Activated CD8-positive, alpha-beta T cell treated with anti-CD3 and anti-CD28 coated beads, Interleukin-2, amount 10 ng/mL, durations not matched to agents 7 days and 5 days (primary cell): ENCODE measurements at places on chromosomes 2 and 18. TPM values are rescaled to one million over a fixed set of nuclear protein-coding genes. Genes with fewer than 3 reads are reported as not detected.

- DNase-seq: no peak
Measured at GRCh38 chr2:186485576-186485870, 537 bp upstream of the ZC3H15 start.

GRCh38 chr18:61203151-61203550, 130.1 kb upstream of the CDH20 start:
- DNase-seq: no peak

The SRD5A2 gene
- total RNA-seq: not detected

DNA sequence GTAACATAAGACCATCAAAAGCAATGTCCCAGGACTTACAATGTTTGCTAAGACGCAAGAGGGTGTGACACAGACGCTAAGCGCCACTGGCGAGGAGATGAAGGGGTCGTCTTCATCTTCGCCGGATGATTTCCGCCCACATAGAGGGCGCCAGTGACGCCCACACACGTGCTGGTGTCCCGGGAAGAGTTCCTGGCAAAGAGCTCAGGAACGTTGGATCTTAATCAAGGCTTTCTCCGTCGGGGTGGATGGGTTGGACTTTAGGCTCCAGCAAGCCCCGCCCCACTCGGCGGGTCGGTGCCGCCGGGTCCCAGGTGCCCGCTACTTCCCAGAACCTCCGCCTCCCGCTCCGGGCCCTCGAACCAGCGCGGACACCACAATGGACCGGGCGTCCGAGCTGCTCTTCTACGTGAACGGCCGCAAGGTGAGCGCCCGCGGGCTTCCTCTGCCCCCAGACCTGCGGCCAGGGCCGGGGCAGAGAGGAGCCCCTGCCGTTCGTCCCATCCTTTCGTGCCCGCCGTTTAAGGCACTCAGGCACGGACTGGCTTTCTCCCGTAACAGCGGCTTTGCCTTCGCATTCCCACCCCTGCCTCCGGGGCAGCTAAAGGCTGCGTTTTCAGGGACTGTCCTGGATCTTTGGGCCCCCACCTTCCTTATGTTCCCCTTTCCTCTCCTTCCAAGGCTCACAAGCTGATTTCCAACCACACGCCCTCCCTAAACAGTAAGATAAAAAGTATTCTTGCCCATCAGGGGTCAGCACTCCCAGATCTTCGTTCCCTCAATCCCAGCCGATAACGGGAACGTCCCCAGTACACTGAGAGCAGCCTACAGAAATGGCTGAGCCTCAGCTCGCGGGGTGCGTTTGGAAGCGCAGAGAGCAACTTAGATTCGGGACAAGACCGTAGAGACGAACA, at the start of gene AOX1:
Gene AOX1, plus strand, starts transcription at position 285 of the 914 bp plus-strand sequence. Its CDS starts 95 bp downstream, at position 380.
- peak; percentile 26 for DNase-seq

GRCh38 chr2:10514743-10515142, 66.6 kb upstream of the ODC1 start:
- no peak for DNase-seq

The LIMS4 gene
- 0.97 TPM for total RNA-seq

- no peak for DNase-seq
Measured at GRCh38 chr2:101524806-101525430, 50.0 kb upstream of the RFX8 start.

DNA sequence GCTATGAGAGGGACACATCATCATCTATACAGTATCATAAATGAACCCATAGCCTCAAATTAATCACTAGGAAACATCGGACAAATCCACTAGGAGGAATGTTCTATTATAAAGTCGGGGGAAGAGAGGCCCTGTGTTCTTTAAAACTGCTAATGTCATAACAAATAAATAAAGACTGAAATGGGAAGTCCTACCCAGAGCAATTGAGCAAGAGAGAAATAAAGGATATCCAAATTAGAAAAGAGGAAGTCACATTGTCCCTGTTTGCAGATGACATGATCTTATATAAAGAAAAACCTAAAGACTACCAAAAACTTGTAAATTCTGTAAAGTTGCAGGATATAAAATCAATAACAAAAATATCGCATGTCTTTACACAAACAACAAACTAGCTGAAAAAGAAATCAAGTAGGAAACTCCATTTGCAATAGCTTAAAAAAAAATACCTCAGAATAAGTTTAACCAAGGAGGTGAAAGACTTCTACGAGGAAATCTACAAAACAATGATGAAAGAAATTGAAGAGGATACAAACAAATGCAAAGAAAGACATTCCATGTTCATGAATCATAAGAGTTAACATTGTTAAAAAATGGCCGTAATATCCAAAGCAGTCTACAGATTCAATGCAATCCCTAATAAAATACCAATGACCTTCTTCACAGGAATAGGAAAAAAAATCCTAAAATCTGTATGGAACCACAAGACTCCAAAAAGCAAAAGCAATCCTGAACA, 30.6 kb downstream of the RTN4 start:
- DNase-seq: no peak

DNA sequence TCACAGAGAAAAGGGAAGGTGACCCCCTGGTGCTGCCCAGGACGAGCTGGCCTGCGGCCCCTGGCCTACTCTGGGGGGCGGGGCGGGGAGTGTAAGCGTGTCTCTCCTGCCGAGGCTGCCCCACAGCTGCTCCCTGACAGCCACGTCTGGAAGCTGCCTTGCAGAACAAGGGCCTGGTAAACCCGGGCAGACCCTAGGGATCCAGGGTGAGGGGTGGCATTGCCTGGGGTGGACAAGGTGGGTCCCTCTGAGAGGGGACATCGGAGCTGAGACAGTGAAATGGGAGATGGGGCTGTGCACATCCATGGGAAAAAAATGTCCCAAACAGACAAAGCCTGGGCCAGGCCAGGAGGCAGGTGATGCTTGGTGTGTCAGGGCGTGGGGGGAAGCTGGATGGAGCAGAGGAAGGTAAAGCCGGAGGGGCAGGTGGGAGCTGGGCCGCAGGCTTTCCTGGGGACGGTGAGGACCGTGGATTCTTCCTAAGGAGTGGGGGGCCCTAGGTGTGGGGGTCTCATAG, 66.0 kb upstream of the HDAC4 start:
- DNase-seq: no peak

The CYP27C1 gene
- not detected for total RNA-seq

The PROKR1 gene
- not detected for total RNA-seq

DNA sequence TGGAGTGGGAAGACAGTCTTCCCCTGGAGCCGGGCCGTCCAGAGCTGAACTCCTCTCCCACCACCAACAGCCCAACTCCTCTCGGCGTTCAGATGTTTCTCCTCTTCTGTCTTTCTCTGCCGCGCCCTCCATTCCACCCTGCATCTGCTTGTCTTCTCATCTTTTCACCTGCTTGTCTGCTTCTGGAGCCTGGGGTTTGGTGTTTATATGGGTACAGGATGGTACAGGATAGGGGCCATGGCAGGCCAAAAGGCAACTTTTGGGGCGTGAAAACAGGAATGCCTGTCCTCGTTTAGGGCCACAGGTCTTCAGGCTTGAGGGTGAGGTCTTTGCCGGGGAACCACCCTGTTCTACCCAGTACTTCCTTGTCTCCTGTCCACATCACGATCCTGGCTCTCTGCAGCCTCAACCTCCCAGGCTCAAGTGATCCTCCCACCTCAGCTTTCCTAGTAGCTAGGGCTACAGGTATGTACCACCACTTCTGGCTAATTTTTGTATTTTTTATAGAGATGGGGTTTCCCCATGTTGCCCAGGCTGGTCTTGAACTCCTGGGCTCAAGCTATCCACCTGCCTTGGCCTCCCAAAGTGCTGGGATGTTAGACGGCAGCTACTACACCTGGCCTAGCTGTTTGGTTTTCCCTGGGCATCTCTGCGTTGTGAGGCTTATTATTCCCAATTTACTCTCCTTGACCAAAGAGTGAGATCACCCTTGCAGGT, 60.8 kb upstream of the REL start:
- no peak for DNase-seq

The DPP4 gene
- total RNA-seq: 158 TPM

The MTCL1 gene
- 1.6 TPM for total RNA-seq

GRCh38 chr2:109582928-109583895, 30.6 kb downstream of the SEPTIN10 start:
- DNase-seq: no peak

DNA sequence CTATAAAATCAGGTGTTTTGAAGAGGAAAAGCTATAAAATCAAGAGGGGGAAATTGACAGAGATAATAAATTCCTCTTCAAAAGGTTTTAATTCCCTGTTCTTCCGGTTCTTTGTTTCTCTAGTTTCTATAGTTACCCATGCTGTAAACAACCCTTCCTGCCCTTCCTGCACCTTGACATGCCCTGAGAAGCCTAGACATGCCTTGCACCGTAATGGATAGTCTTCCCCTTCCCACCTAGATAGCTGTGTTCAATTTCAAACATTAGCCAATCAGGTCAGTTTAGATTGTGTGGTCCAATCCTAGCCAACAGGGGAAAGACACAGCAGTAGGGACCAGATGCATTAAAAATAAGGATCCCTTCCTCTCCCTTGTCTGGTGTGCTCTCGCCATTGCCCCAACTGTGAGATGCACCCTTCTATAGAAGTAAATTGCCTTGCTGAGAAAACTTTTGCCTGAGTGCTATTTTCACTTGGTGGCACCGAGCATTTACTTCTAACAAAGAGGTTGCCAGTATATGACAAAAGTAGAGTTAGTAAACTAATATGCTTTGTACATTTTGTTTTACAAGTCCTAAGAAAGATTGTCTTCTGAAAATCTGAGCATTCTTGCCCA, 27.1 kb downstream of the SULT1C4 start:
- DNase-seq: no peak

- peak; percentile 4 for DNase-seq
Measured at GRCh38 chr2:126646026-126646425, 9.9 kb upstream of the GYPC start.

GRCh38 chr18:22951823-22952222, 18.7 kb downstream of the RBBP8 start:
- no peak for DNase-seq

DNA sequence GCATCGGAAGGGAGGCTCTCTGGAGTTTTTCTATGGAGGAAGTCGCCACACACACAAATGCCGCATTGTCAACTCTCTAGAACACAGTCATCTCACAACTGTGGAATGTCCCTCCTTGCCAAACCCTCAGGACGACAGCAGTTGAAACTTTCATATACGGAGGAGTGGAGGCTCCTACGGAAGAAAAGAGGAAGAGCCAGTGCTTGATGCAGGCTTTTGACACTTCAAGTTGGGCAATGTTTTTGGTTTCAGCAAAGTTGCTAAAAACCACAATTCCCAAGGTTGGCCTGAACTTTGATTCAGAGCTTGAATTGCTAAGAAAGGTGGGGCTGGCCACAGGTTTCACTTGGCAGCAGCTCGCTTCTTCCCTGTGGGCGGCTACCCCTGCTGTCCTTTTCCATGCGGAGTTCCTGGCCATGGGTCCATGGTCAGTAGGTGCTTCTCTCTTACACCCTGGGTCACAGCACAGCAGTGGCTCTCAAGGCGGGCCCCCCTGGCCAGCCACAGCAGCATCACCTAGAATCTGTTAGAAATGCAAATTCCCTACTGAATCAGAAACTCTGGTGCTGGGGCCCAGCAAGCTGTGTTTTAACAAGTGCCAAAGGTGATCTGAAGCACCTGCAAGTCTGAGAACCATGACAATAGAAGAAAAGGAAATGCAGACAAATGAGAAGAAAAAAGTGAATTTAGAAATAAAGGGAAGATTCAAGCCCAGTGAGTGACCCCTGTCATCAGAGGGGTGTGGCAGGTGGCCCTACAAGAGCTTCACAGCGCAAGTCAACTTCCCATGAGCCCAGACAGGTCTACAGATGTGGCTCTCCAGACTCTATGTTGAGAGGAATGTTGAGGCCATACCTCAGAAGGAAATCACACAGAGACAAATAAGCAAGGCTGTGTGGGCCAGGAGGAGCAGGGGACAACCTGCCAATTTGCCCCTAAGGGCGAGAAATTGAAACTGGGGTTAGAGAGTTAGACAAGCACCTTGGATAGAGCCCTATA, 856.4 kb downstream of the RNF144A start:
- peak; percentile 34 for DNase-seq

DNA sequence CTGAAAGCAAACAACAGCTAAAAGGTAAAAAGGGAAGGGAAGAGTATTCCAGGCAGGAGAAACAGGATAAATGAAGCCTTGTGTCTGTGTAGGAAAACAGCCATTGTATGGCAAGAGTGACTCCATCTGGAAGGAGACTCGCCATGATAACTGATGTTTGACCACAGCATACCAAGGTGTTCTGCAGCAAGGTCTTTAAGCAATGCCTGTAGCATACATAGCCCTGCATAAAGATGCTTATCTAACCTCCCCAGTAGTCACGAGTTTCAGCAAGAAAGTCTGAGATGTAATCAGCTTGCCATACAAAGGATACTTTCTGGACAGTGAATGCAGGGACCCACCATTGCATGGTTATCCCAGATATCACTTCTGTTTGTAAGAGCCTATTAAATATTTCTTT, 11.9 kb upstream of the CCNT2 start:
- DNase-seq: no peak

The DNAJC5G gene
- not detected for total RNA-seq

- DNase-seq: no peak
Measured at GRCh38 chr2:150109912-150110311, 377.6 kb downstream of the RND3 start.

The SLC5A7 gene
- not detected for total RNA-seq

The LGALSL gene
- total RNA-seq: 1.1 TPM

- DNase-seq: no peak
Measured at GRCh38 chr2:9467687-9468086, 6.7 kb upstream of the IAH1 start.

GRCh38 chr18:62182220-62182619, 4.6 kb downstream of the PIGN start:
- DNase-seq: no peak

GRCh38 chr2:182080493-182080892, 94.8 kb downstream of the PPP1R1C start:
- no peak for DNase-seq

The OR6B2 gene
- not detected for total RNA-seq

DNA sequence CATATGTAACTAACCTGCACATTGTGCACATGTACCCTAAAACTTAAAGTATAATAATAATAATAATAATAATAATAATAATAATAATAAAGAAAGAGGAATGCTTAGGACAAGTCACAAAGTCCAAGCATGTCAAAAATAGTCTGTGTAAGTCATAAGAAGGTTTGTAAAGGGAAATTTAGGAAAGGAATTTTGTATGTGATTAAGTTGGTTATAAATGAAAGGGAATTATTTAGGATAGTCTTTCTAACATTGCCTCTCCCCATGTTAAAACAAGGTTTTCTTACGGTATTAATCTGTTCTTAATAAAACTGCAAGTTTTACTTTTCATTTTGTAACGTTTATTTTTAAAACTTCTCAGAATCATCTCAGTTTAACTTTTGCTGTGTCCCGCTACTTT, 62.8 kb downstream of the SESTD1 start:
- DNase-seq: no peak

The CFAP65 gene
- total RNA-seq: not detected

DNA sequence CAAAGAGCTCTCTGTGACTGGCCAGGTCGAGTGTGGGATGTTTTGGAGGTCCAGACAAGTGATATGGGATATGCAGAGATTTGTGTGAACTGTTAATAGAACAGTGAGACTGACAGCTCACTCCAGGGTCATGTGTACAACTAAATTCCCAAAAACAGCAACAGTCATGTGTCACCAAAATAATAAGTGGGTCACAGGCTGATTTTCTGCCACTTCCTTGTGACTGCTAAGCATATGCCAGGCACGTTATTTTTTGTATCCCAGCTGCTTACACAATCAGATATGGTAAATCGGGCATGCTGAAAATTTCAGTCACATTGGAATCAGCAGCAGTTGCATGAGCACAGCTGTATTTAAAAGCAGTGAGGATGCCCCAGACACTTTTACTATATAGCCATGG, 198.7 kb downstream of the PTGR3 start:
- DNase-seq: no peak

- DNase-seq: no peak
Measured at GRCh38 chr18:51149670-51150069, 47.8 kb downstream of the MEX3C start.

GRCh38 chr2:4258563-4258962, 555.2 kb downstream of the DCDC2C start:
- DNase-seq: no peak
